Hematopoietic multipotent progenitor cell (in vitro differentiated cells): ENCODE measurements at places on chromosomes 1 and 21. TPM values are rescaled to one million over a fixed set of nuclear protein-coding genes. Genes with fewer than 3 reads are reported as not detected.

GRCh38 chr1:99621340-99621901 is 24.5 kb upstream of the PALMD start:
- DNase-seq = no peak

The RSPH1 gene
- 0.81 TPM for total RNA-seq

The ANGPTL3 gene
- total RNA-seq = not detected

The TNNI3K gene
- total RNA-seq = 1.3 TPM

The GJB4 gene
- total RNA-seq = not detected

The GSTM3 gene
- 13.5 TPM for total RNA-seq

The VHLL gene
- total RNA-seq = not detected

The FCRLB gene
- total RNA-seq = 0.54 TPM

DNA sequence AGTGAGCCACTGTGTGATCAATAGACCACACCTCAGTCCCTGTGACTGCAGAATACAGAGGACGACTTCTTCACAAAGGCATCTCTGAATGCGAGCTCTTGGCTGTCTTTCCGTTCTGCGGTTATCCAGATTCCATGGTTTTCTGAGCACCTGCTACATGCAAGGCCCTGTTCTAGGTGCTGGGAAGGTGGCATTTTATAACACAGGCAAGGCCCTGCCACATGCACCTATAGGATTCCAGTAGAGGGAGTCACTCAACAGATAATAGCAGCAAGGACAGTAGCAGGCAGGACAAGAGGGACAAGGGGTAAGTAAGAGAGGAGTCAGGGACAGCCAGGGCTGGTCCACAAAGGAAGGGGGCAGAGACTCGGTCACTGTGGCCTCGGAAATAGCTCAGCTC is 9.0 kb downstream of the URB1 start:
- no peak for DNase-seq

DNA sequence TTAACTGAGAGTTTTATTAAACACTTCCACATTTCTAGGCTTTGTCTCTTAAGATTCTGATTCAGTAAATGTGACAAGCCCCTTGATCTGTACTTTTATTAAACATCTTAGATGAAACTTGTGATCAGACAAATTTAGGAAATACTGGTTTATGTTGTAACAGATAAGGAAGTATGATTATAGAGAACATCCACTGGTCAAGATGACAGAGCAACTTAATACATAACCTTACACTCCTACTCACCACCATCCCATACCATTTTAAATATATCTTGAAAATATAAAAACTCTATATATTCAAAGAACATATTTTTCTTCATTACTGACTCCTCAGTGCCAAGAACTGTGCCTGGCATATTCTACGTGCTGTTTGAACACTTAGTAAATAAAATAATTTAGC is 217.5 kb downstream of the LRRC40 start:
- DNase-seq = peak; percentile 8

- DNase-seq = peak; percentile 41
Observed at GRCh38 chr1:44472620-44473525, 67.8 kb downstream of the RNF220 start.

DNA sequence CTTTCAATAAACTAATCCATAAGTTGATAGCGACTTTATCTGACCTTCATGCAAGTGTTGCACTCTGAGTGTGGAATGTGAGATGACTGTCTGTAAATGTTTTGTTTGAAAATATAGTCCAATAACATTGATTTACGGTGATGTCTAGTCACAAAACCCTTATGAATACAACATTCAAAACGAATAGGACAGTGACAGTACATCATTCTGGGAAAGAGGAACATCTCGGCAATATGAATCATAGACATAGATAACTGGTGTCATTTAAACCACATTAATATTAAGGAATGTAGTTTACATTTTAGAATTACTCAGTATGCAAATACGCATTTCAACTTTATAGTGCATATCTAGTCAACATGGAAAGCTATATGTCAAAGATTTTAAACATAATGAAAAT is 1311.6 kb upstream of the ADGRL4 start:
- DNase-seq = no peak

GRCh38 chr1:41367288-41367642 is 6.0 kb downstream of the FOXO6 start:
- DNase-seq = no peak

GRCh38 chr21:36806103-36806502 is 107.2 kb downstream of the SIM2 start:
- DNase-seq = no peak

DNA sequence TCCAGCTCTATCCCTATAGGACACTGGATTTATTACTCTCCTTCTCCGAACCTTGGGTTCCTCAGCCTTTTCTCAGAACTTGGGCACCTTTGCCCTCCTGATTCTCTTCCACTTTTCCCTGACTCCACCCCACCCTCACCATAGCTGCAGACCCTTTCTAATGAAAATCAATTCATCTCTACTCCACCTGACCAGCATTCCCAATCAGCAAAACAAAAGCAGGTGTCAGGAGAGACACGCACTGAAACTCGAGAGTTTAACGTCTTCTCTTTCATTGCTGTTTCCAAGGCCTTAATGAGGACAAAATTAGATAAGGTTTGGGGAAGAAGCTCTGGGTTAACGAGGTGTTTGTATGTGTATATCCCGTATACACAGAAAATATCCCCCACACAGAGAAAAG is 208.8 kb downstream of the PLPP3 start:
- DNase-seq = no peak

DNA sequence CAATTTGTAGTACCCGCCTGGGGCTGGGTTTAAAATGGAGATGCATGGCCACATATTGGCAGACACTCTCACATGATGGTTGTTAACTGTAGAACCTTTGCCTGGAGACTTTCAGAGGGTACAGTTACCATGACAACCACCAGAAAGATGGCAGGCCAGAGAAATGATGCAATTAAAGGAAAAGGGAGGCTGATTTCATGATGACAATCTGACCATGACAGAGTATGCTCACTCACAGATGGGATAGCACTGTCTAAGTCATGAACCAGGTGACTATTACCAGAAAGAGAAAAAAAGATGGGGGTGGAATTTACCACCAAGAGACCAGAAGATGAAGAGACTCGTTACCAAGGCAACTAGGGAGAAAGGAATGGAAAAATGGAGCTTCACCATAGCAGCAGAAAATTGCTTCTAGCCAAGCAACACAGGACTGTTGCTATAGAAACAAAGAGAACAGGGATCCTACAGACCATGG is 3.5 kb upstream of the TRIT1 start:
- no peak for DNase-seq

The OR2T11 gene
- not detected for total RNA-seq
